Cardiac muscle cell (in vitro differentiated cells and primary cell): ENCODE measurements at places on chromosomes 5 and 9. TPM values are rescaled to one million over a fixed set of nuclear protein-coding genes. Genes with fewer than 3 reads are reported as not detected.

GRCh38 chr5:122111460-122111859 lies 17.9 kb upstream of the ZNF474 start:
- no peak for DNase-seq

GRCh38 chr5:151128817-151129216 lies 28.8 kb downstream of the ANXA6 start:
- DNase-seq, result no peak

DNA sequence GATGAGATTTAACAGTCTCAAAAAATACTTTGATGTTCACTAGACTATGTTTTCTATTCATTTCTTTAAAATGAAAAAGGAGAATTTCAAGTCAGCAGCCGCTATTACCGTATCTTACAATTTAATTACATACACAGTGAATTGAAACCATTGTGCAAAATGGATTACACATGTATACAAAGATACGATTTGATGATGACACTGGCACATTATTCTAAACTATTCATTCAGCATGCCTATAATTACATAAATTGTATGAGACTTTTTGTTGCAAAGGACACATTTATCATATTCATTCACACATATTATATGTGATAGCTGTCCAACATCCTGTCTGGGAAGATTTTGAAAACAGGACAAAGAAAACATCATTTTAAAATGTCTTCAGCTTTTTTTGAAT lies 118.3 kb upstream of the VCAN start:
- DNase-seq, result no peak

DNA sequence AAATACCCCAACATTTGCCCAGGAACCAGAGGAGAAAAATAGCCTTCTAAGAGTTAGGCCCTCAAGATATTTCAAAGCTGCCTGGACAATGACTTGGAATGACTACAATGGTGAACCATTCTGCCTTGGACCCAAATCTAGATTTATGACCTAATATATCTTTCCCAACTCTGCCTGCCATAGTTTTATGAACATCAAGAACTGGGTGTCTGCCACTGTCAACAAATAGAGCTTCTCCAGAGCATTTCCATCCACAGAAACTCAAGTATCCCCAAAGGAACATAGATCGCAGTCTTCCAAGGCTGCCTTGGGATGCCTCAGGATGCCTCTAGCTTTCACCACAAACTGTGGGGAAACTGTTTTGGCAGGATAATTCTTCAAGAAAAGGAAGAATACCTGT lies 48.2 kb upstream of the NFIB start:
- no peak for DNase-seq

GRCh38 chr5:2801577-2802525 lies 50.4 kb upstream of the IRX2 start:
- no peak for DNase-seq

DNA sequence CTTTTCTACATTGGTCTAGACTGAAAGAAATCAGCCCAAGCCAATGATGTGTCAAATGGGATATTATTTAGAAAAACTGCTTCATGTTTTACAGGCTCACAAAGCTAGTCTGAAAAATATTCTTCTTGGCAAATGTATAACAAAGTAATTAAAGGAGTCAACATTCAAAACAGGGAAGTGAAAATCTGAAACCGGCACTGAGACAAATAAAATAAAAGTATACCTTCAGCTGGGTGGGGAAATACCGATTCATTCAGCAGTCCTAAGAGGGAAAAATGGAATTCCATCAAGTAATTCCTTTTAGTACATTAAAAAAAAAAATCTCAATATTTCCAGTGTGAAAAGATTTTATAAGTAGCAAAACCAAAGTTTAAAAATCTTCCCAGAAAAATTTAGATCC lies 259.6 kb upstream of the SLC24A2 start:
- no peak for DNase-seq

PHPT1 gene
- 185 and 235 TPM in 2 replicates for total RNA-seq
